Activated CD4-positive, alpha-beta T cell treated with anti-CD3 and anti-CD28 coated beads, Interleukin-2, amount 10 ng/mL, durations not matched to agents 7 days and 5 days (primary cell): ENCODE measurements at places on chromosomes 6 and 20. TPM values are rescaled to one million over a fixed set of nuclear protein-coding genes. Genes with fewer than 3 reads are reported as not detected.

- no peak overlapping the region for H3K4me3 ChIP-seq
- no peaks in the 10 kb centered on the region for H3K36me3 ChIP-seq
- no peaks in the 10 kb centered on the region for H3K27me3 ChIP-seq
- no peak overlapping the region for H3K27ac ChIP-seq
- H3K4me1 ChIP-seq, result no peaks in the 10 kb centered on the region
- no peak for DNase-seq
These were observed 153.1 kb downstream of the EPHA7 start for GRCh38 chr6:93266116-93266817.

DNA sequence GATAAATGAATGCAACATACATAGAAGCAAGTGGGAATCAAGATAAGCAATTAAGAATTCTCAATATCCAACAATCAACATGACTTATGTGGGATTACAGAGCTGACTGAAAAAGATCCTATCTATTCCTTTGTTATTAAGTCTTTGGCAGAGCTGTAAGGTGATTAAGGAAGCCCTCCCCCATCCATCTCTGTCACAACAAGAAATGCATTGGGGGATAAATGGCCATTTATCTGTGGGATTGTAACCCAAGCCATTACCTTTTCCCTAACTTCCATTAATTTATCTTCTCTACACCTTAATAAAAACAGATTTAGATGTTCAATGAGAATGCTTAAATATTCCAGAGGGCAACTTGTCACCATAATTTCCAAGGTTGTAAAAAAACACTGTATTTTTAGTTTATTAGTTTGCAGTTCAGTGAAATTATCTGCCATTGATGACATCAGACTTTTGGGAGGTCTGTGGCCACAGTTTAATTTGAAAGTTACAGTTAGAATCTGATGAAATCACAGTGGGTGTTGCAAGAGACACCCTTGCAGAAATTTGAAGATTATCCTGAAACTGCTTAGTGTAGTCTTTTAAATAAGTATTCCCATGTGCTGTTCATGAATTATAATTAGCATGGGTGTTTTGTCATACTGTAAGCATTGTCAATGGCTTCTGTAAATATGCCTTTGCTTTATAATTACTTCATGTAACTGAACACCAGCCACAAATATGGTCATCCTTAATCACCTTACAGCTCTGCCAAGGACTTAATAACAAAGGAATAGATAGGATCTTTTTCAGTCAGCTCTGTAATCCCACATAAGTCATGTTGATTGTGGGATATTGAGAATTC is 49.4 kb upstream of the FYN start:
- no peak overlapping the region for H3K27ac ChIP-seq
- no peaks in the 10 kb centered on the region for H3K27me3 ChIP-seq
- no peaks in the 10 kb centered on the region for H3K36me3 ChIP-seq
- no peak overlapping the region for H3K4me3 ChIP-seq
- DNase-seq, result no peak

Gene SPATS1
- total RNA-seq, result not detected

Gene WFDC6
- not detected for total RNA-seq

Gene HLA-DQB2
- total RNA-seq, result 1.8 TPM
